ENCODE measurements at places on chromosomes 2 and 18.

DNA sequence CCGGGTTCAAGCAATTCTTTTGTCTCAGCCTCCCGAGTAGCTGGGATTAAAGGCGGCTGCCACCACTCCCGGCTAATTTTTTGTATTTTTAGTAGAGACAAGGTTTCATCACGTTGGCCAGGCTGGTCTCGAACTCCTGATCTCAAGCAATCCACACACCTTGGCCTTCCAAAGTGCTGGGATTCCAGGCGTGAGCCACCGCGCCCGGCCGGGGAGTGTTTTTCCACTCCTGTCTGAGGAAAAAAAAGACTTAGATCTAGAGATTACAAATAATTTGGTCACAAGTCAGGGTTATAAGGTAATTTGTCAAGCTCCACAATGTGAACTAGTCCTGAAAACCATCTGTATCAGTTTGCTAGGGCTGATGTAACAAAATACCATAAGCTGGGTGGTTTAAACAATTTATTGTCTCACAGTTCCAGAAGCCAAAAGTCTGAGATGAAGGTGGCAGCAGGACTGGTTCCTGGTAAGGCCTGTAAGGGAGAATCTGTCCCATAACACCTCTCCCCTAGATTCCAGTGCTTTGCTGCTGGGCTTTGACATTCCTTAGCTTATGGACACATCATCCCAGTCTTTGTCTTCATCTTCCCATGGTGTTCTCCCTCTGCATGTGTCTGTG is 40.7 kb upstream of the SP3 start:
- no peak for DNase-seq

DNA sequence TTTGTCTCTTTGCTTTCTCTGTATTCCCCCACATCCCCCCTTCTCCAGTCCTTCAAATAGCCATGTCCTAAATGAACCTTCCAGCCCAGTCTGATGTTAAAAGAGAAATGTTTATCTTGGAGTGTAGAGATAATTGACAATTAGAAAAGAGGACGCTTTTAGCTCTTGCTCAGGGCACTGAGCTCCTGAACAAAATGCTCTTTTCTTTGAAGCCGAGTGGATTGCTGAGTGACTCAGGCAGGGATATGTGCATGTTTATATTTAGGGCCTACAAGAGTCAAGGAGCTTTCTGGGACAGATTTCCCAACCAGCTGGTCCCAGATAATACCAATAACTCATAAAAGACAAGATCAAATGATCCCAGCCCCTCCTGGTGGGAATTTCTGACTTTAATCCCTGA is 88.0 kb upstream of the SETBP1 start:
- DNase-seq, result no peak

DNA sequence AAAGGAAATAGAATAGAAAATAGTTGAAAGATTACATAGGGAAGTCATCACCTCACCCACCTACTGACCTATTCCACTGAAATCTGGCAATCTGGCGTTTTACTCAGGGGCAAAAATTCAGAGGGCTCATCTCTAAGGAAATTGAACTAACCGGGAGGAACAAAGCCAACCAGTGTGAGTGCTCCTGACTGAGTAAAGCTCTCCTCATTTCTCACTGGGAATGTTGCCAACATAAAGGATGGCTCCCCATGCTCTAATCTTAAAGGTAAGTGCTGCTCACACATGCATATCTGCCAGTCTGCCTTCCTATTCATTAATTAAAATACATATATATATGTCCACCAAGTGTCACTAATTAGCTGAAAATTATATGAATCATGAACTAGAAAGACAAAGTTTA is 13.5 kb upstream of the DOK6 start:
- no peak for DNase-seq

DNA sequence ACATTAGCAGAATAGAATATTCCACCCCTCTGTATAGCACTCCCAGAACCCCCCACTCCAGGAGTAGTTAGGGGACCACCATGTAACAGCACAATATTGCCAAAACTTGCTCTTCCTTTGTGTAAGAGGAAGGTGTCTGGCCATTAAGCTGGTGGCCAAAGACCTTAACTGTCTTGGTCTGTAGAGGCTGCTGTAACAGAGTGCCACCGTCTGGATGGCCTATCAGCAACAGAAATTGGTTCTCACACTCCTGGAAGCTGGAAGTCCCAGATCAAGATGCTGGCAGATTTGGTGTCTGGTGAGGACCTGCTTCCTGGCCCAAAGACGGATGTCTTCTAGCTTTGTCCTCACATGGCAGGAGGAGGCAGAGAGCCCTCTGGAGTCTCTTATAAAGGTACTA is 61.6 kb upstream of the TGFA start:
- DNase-seq, result no peak

DNA sequence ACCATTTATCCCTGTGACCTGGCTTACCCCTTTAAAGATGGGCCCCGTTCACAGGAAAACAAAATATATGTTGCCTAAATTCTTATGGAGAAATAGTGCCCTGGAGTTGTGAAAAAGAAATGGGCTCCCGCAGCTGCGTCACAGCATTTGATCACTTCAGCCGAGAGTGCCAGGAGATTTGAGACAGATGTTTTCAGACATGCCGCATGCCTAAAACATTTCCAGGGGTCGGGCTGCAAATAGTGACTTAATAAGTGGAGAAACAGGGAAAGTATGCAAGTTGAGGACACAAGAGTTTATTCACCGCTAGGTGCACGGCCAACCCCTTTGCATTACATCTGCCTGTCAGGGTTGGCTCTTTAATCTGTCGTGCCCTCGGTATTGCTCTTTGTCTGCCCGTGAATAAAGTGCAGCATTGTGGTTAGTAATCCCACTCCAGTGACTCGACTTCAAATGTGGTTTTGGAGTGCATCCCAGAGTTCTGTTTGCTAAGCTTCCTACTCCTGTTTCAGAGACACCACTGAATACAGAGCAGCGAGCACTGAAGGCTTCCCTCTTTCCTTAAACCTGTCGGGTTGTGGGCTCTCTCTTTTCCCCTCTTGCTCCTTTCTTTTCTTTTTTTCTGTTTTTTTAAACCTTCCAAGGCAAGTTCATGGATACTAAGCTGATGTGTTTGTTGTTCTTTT is 187.5 kb downstream of the LTBP1 start:
- peak; percentile 51 for DNase-seq

GRCh38 chr2:77838441-77838840 is 316.3 kb upstream of the LRRTM4 start:
- no peak for DNase-seq

DNA sequence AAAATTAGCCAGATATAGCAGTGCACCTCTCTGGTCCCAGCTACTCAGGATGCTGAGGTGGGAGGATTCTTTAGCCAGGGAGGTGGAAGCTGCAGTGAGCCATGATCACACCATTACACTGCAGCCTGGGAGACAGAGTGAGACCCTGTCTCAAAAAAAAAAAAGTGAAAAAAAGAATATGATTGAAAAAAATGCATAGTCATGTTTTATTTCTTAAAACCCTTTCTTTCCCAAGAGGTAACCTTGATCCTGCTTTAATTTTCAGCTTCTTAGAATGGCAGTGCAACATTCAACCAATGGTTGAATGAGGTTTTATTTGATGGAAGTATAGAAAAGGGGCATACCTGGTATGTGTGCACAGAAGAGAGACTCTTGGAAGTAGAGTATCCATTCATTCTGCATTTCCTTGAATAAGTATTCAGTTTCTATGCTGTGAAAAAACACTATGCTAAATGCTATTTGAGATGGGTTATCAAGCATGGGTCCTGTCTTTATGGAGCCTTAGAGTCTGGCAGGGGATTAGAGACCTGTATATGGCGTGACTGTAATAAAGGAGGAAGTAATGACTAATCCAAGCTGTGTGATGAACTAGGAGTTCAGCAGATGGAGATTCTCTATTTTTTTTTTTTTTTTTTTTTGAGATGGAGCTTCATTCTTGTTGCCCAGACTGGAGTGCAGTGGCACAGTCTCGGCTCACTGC is 146.3 kb downstream of the WDSUB1 start:
- DNase-seq, result peak; percentile 38

DNA sequence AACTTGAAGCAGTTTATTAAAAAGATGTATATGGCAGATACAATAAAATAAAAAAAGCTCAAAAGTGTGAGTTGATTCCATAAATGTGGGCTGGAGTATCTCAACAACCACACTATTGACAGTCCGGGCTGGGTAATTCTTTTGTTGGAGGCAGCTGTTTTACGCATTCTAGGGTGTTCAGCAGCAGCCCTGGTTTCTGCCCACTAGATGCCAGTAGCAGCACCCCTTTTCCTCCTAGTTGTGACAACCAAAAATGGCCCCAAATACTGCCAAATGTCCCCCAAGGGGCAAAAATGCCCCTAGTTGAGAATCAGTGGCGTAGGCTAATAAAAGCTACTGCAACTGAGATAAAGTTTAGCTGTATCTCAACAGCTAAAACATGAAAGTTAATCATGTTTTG is 44.8 kb downstream of the CHMP3 start:
- DNase-seq, result no peak

GRCh38 chr2:220243571-220243970 is 616.1 kb downstream of the SLC4A3 start:
- DNase-seq, result no peak

- no peak for DNase-seq
Observed at GRCh38 chr18:59570101-59570775, 127.0 kb downstream of the CCBE1 start.

DNA sequence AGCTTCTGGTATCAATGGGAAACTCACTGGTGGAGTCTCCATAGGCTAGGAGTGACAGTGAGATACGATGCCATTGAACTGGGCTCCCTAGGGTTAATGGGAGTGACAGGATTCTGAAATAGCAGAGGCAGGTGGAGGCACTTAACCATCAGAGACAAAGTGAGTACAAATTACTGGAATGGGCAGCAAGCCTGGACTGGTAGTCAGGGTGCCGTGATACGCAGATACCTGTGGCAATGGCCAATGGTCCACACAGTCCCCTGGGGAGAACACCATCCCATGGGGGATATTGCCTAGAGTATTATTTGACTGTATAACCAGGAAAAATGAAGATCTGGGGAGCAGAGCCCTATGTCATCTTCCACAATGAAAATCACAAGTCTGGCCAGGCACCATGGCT is 17.3 kb downstream of the CHCHD5 start:
- no peak for DNase-seq

Measured in H54 (cell line).